ENCODE measurements at places on chromosomes 5 and 9.

DNA sequence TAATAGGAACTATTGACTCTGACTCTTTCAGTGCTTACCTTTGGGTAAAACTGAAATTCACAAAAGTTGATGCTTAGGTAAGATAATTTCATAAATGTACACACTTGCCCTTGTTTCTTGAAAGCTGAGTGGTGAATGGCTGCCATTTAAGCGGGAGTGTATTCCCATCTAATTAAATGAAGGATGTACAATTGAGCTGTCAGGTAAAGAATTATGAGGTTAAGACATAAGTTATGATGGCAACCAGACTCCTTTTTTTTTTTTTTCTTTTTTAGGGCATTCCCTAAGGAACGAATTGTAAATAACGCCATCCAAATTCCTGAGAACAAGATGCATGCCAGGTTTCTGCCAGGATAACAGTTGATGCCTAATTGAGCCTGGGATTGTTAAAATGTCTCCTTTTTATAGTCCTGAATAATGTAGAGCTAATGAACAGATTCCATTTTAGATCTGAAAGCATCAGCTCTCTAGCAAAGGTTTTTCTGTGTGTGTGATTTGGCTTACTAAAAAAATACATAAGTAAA, 199.7 kb downstream of the ISL1 start:
- DNase-seq: no peak

DNA sequence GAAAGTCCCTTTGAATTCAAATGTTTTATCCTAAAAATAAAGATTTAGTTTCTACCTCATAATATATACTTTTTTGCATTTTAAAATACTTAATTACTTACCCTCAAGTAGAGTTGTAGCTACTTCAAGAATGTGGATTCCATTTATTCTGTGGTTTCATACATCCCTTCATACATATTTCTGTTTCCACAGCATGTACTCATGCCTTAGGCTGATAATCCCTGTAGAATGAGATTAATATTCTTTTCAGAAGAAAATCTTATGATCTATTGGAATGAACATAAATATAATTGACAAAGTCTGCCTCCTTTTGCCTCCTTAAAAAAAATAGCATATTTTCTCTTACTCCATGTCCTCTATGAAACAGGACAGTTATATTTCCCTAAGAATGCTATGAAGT, 465.7 kb downstream of the DTWD2 start:
- DNase-seq: no peak

DNA sequence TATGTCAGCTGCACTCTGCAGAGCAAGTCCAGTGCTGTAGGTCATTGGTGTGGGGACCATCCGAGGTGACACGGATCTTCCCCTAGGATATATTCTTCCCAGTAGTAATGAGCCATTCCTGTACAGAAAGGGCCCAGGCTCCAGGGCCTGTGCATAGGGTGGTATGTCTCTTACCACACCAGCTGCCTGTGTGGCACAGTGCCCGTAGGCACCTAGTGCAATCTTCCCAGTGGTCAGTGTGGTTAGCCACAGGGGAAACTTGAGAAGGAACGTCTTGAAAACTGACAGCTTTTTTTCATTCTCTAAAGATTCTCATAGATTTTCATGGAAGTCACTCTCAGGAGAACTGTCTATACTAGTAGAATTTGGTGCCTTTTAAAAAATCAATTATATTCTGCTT, 39.8 kb downstream of the CYSTM1 start:
- no peak for DNase-seq

- DNase-seq: no peak
These were observed 252.9 kb downstream of the CWC27 start for GRCh38 chr5:65021527-65022226.

- DNase-seq: no peak
These were observed 622.1 kb downstream of the MAT2B start for GRCh38 chr5:164127527-164127926.

- DNase-seq: no peak
These were observed 45.8 kb downstream of the EPB41L4B start for GRCh38 chr9:109274884-109275730.

- DNase-seq: no peak
These were observed 300.0 kb upstream of the TRPC7 start for GRCh38 chr5:136665331-136665730.

All from cortex of kidney (tissue), 1 donor.